ENCODE measurements at places on chromosomes 6 and 20.

DNA sequence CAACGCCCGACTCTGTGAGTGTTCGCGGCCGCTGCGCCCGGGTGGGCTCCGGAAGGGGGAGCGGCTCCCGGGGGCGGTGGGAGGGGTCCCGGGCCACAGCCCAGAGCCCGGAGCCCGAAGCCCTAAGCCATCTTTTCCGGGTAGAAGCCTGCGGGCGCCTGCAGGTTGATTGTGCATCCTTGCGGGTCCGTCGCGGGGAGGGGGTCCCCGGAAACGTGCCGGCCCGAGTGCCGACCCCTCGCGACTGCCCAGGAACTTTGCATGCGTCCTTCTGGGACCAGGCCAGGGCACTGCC lies 413 bp downstream of the PTPRA start:
- DNase-seq = peak; percentile 39

- no peak for DNase-seq
Observed at GRCh38 chr6:155261111-155261900, 2.5 kb upstream of the CLDN20 start.

DNA sequence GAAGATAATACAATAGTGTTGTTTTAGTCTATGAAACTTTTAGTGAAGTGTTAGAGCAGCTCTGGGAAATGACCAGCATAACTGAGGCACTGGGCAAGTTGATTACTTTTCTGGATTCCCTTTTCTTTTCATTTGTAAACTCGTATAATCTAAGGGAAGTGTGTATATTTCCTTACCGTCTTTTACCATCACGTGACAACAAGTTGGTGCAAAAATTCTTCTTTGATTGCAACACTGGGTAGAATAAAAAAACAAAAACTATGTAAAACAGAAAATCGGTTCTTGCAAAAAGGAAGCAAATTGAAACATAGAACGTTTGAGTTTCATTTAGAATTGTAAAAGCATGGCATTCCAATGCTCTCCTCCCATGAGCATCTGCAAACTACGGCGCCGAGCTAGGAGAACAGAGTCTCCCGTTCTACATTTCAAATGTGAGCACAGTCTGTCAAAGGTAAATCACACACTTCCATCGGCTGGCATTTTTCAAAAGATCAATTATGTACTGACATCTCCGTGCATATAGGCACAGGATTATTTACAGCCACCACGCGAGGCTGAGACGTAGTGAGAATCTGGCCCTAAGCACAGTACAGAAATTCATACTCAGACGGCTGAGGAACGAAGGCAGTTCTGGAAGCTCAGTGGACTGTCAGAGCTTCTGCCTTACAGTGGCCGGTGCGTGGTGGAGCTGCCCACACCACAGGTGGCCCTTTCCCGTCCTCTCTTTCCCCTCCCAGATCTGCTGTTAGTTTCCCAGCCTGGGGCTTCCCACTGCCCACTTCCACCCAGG lies 314.0 kb downstream of the BMP7 start:
- no peak for DNase-seq

DNA sequence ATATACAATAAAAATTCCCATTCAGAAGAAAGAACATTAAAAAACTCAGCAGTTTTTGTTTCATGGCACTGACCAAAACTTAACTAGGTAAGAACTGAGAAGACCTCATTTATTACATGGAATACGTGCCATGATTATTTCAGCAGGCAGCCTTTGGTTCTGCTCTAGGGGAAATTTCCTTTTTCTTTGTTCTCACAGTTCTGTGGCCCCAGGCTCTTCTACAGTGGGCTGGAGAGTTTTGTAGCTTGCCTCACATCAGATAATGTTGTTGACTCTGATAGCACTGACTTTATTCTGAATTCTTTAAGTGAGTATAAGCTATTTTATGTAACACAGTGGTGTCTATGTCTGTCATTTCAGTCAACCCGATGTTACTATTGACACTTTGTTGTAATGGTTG lies 844.3 kb downstream of the TBC1D32 start:
- no peak for DNase-seq

DNA sequence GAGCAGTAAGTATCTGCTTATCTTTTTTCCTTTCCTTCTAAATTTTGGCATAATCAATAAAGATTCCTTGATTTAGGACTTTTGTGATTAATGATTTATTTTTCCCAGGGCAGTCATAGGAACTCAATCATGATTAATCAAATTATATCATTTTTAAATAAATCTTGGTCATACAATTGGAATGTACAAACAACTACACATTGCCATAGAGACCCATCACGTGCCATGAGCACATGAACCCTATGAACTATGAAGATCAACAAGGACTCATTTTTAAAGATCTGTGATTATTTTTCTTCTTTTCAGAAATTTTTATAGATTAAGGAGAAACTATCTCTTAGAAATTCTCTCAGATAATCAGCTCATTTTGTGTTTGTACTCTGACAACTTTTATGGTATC lies 622.4 kb downstream of the BCKDHB start:
- DNase-seq = no peak

- no peak for DNase-seq
Observed at GRCh38 chr6:42226161-42226611, 8.5 kb upstream of the MRPS10 start.

- DNase-seq = no peak
Observed at GRCh38 chr6:128240024-128240428, 280.4 kb downstream of the PTPRK start.

DNA sequence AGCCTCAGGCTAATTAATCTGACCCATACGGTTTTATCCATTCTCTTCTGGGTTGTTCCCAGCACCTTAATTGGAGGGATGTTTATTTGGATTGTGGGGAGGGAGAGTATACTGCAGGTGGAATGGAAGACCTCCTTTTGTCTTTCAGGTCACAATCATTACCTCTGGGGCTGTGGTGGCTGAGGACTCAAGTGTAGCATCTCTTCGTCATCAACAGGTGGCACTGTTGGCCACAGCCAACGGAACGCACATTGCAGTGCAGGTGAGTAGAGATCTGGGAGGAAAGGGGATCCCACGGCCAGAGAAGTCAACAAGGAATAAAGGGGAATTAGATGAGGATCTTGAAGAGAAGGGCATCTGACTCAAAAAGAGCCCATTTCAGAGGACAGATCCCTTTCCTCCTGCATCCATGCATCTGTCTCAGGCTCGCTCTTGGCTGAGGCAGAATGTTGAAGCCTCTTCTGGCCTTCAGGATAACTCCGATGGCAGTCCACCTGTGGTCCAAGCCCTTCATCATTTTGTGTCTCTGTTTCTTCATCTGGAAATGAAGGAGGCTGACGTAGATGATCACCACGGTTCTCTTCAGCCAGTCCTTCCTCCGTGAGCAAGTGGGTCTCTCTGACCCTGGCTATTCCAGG lies 3.2 kb upstream of the DEF6 start:
- peak; percentile 52 for DNase-seq

DNA sequence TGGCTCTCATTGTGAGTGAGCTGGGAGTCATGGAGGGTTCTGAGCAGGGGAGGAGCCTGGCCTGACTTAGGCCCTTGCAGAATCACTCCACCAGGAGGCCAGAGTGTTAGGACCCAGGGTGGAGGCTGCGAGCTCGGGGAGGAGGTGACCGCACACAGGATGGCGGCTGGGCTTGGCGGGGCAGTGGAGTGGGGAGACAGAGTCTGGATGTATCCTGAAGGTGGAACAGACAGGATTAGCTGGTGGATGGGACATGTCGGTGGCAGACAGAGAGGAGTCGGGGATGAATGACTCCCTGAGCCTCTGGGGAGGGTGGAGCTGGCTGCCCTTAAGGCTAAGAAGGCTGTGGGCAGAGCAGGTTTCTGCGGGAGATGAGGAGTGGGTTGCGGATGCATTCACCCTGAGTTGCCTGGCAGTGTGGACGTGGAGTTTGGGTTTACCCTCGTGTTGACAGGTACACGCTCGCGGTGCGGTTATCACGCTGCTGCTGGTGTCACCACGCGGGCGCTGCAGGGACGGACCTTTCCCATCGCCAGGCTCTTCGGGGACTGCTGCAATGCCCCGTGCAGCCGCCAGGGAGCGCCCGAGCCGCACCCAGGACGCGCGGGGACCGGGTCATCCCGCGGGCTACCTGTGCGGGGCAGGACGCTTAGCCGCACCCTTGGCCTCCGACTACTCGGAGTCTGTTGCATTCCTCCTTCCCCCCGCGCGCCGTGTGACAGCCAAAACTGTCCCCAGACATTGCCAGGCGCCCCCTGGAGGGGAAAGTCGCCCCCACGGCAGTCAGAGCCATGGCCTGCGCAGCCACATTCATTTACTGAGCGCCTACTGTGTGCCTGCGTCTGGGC lies 43.0 kb upstream of the PTGIS start:
- DNase-seq = peak; percentile 70

DNA sequence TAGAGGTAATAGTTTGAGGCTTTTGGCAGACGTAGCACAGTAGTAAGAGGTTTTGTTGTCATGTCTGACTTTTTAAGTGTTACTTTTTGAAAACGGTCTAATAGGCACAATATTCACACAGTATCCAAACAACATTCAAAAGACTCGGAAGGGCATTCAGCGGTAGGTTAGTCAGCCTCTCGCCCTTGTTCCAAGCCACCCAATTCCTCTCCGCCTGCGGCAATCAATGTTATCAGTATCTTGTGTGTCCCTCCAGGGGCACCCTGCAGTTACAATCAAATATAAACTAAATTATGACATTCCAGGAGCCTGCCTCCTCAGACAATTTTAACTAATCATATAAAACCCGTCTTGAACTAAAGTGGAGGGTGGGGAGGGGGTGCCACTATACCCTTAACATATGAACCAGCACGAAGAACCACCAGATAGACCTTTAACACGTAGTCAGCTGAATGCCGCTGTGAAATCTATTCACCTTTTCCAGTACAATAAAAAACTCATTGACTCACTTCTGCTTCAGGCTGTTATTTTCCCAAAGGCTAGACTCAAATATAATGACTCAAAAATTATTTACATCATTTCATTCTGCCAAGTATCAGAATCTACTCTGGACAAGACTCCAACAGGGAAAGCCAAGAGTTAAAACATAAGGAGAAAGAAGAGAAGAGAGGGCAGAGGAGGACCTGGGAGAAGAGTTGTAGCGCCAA lies 1.6 kb downstream of the TENT5A start:
- no peak for DNase-seq

DNA sequence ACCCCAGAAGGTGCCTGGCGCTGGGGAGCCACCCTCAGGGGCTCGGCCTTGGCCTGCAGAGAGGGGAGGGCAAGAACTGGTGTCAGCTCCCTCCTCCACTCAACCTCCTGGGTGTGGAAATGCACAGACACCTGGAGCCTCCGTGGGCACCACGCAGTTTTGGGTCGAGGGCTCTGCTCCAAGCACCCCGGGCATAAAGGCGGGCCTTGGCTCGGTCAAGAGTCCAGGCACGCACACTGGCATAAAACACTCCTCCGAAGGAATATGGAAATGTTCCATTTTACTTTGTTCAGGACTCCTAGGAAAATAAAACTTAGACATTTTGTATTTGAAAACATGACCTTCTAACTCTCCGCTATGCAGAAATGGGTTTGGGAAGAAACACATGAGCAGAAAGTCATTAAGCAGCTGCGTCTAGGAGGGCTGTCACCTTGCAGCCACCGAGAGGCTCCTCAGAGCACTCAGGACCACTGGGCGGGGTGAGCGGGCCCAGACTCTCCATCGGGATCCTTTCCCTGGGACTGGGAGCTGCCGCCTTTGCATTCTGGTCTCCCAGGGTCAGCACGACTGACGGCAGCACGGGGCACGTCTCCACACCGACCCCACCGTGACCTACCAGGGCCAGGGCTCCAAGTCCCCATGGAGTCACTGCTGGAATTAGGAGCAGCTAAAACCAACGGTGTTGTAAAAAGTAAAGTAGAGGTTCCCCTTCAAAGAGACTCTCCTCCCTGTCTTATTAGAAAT lies 46.0 kb upstream of the DACT2 start:
- no peak for DNase-seq

GRCh38 chr6:123189816-123190215 lies 193.8 kb downstream of the CLVS2 start:
- no peak for DNase-seq

DNA sequence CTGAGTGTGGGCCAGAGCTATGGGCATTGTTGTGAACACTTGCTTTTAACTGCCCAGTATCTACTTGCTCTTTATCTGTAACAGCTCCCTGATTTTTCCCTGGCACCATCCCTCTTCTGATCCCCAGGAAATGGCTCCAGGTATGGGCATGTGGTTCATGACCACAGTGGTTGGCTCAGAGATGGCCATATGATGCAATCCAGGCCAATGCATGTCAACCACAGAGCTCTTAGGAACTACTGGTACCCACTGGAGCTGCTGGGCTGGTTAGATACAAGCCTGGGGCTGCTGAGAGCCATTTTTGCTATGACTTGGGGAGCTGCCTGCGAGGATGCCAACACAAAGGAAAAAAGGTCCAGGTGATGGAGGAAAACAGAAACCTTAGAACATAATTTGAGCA lies 55.6 kb downstream of the KCNB1 start:
- DNase-seq = no peak

DNA sequence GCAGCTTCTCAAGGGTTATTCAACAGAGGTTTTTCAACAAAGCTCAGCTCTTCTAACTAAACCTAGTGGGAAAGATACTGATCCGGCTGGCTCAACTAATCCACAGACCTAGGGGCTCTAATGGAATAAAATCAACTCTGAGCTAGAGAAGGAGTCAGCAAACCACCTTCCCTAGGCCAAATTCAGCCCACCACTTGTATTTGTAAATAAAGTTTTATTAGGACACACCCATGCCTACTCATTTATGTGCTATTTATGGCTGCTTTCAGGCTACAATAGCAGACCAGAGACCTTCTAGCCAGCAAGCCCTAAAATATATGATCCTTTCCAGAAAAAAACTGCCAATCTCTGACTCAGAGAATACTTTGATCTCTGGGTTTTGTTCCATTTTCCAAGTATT lies 6.0 kb upstream of the RAB22A start:
- no peak for DNase-seq

GRCh38 chr6:105691971-105692370 lies 289.1 kb upstream of the PREP start:
- DNase-seq = no peak

GRCh38 chr20:57498425-57499400 lies 26.2 kb downstream of the CTCFL start:
- DNase-seq = no peak

GRCh38 chr6:30612213-30612612 lies 4.8 kb downstream of the PPP1R10 start:
- no peak for DNase-seq

DNA sequence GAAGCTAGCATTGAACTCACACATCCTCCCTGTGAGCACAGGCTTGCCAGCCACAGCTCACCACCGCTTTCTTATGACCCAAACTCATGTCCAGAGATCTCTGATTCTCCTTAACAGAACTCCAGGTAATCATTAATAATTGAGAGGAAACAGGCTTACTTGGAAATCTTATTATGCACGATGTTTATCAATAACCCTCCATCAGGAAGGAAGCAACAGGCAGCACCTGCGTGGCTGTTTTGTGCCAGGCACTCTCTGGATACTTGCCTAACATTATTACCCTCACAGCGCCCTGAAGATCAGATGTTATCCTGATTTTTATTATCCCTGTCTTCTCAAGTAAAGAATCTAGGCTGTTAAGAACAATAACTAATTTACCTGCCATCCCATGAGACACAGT lies 306.6 kb downstream of the PRKN start:
- DNase-seq = no peak

All from activated CD4-positive, alpha-beta T cell treated with anti-CD3 and anti-CD28 coated beads for 4 hours (primary cell).